EL (cell line): ENCODE measurements at places on chromosomes 5 and 9.

DNA sequence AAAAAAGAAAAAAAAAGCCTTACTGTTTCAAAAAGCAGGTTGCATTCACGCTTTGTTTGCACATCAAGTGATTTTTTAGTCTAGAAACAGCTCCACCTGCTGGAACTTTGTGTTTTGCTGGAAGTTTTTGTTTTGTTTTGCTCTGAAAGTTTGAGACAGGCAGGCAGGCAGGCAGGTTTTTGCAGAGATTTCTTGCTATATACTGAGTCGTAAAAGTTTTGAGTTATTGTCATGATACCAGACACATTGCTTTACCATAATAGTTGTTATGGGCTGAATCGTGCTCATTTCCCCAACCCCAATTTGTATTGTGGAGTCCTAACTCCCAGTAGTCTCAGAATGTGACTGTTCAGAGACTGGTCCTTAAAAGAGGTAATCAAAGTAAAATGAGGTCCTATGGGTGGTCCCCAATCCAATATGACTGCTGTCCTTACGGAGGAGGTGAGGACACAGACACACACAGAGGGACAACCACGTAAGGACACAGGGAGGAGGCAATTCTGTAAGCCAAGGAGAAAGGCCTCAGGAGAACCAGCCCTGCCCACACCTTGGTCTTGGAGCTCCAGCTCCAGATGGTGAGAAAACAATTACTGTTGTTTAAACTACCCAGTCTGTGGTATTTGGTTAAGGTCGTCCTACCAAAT lies 20.9 kb downstream of the OR2Y1 start:
- peak; percentile 39 for DNase-seq

- no peak for DNase-seq
Measured at GRCh38 chr5:159057426-159057825, 42.3 kb downstream of the EBF1 start.

DNA sequence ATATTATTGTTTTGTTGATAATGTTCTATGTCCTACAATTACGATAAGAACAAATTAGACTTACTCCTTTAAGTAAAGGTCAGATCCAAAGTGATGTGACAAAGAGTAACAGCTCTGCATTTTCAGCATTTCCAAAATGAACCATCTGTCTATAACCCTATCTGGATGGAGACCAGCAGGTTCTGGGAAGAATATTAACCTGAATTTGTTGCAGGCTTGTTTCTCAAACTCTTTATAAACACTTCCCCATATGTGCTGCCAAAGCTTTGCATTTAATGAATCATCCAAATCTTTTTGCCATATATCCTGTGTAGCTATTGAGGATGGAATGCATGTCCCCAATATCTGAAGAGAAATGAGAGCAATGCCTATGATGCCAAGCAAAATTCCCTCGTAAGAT lies 198.9 kb upstream of the SLC27A6 start:
- DNase-seq: no peak

DNA sequence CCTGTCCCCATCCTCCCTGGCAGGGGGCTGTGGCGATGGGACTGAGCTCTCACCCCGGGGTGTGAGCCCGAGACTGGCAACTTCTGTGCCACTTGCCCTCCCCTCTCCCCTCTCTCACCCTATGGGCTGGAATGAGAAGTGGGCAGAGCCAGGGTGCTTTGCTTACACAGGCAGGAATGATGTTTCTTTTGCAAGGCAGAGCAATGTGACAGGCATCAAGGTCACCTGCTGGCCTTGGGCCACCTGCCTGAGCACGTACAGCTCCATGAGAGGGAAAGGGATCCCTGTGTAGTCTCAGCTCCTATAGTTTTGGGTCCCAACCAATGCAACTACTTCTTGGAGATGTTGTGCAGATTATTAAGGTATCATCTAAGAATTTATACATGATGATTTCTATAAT lies 252.8 kb upstream of the DAP start:
- DNase-seq: no peak

DNA sequence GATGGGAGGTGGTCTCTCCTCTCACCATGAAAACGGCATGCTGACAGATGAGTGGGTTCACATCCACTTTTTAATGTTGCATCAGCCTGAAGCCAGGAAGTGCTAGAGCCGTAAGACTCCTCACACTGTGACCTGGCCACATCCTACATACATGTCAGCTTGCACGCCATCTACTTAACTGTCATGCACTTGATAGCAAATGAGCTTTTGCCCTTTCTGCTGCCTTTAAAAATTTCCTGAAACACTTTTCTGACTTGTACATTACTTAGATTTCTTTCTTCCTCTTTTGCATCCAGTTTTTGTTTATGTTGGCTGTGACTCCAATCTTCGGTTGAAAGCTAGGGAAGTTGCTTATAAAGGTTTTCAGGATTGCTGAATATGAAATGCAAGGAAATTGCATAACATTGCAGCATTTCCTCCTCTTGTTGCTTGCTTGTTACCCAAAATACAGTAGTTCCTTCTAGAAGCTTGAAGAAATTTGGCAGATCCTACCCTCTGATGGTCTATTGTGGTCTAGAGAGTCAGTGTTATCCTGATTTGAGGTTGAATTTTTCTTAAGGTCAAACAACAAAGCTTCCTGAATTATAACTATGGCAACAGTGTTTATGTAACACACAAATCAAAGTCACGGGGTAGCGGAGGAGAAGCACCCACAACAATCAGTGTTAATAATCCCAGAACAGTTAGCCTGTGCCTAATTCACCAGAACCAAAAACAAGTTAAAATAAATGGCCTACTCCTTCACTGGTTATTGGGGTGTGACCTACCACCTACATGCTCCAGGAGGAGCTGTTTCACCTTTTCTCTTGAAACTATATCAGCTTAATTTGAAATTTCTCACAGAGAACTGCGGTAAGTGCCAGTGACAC lies 232.5 kb downstream of the ARHGAP26 start:
- DNase-seq: peak; percentile 77

GRCh38 chr5:158159621-158160020 lies 300.7 kb upstream of the CLINT1 start:
- DNase-seq: no peak

- DNase-seq: no peak
Measured at GRCh38 chr5:36417221-36417620, 115.5 kb upstream of the RANBP3L start.
